ENCODE measurements at places on chromosomes 12 and 14.

DNA sequence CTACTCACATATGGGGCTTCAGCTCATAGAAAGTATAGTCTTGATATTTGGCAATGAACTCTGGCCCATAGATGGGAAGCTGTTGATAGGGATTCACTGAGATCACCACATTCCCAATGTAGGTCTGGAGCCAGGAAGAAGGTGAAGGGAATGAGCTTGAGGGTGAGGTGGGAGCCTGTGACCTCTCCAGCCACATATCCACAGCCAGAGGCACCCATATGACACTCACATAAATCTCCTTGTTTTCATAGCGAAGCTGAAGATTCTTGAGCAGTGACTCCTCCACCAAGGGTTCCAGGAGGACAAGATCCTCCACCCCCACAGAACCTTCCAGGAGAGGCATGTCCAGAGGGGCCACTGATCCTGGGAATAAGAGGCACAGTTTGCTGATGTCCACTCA is 1.9 kb downstream of the MYO1A start:
- DNase-seq = no peak

DNA sequence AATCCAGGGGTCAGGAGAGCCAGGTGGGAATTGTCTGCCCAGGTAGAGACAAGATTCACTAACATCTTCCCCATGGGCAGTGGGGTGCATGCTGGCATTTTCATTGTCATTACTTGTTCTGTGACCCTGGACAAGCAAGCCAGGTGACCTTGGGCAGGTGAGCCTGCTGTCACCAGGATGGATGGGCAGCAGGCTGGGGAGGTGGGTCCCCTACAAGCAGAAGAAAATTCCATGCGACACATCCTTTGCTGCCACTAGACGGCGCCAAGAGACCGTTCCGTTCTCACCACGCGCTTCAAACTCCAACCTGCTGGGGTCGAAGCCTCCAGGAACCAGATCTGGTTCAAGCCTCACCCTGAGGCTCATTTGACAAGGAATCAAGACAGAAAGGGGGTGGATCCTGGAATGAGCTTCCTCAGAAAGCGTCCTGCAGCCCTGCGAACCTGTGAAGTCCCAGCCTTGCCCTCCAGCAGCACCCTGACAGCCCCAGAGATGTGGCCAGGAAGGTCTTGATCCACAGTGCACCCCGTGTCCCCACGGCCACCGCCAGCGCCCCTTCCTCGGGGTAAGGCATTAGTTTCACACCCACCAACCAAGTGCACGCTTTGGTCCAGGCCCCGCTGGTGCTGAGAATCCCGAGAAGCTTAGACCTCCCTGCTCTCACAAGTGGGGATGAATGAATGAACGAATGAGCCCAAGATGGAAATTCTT is 3.2 kb upstream of the DYNC1H1 start:
- peak; percentile 39 for DNase-seq

DNA sequence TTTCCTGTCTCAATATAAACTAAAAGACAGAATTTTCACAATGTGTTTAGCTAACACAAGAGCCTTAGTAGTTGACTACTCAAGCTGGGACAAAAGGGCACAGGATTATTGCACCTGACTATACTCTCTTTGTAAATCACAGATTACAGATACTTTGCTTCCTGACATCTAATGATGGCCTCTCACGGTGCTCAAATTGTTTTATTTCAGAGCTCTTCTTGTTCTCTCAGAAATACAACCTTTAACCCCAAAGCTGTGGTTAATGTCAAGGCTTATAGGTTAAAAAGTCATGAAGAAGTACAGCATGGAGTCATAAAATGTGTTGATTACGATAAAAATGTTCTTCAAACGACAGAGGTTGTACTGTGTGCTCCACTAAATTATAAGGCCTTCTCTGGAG is 89.9 kb upstream of the CPNE8 start:
- no peak for DNase-seq

DNA sequence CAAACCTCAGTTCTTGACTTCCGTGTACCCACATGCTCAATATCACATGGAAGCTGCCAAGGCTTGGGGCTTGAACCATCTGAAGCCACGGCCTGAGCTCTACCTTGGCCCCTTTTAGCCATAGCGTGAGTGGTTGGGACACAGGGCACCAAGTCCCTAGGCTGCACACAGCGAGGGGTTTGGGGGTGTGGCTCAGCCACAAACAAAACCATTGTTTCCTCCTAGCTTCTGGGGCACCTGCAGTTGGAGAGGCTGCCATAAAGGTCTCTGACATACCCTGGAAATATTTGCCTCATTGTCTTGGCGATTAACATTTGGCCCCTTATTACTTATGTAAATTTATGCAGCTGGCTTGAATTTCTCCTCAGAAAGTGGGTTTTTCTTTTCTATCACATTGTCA is 628.6 kb downstream of the NRXN3 start:
- no peak for DNase-seq

DNA sequence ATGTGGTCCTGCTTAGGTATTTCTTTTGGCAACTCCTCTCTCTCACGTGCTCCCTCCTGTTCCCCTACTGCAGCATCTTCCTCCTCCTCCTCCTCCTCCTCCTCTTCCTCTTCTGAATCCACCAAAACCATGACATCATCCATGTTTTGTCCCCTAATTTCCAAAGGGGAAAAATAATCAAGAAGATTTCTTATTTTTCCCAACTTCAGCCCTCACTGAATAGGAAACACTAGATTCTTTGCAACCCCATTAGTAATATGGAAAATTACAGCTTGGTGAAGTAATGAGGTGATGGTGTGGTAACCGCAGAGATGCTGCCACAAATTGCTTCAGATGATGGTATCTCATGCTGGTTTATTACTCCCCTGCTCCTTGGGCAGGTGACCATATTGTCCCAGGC is 7.5 kb upstream of the WSB2 start:
- no peak for DNase-seq

- DNase-seq = no peak
Observed at GRCh38 chr14:90743425-90743824, 72.8 kb downstream of the TTC7B start.

- no peak for DNase-seq
Observed at GRCh38 chr12:95546491-95546813, 4.8 kb downstream of the USP44 start.

DNA sequence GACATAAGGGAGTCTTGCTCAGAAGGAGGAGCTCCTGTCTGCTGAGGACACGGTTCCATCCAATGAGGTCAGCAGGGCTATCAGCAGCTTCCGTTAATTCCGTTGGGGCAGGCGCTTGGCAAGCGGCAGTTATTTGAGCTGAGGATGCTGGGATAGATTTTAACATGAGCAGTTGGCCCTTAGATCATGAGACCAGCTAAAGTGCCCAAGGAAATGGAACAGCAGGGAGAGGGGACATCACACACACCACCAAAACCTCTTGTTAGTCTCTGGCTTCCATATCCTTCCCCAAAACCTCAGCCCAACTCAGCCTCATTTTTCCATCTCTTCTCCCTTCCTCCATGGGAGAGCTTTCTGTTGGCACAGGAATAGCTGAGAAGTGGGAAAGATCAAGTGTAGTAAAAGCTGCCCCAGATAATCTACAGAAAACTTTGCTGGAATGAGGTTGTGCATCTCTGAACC is 138.7 kb upstream of the PZP start:
- DNase-seq = no peak

DNA sequence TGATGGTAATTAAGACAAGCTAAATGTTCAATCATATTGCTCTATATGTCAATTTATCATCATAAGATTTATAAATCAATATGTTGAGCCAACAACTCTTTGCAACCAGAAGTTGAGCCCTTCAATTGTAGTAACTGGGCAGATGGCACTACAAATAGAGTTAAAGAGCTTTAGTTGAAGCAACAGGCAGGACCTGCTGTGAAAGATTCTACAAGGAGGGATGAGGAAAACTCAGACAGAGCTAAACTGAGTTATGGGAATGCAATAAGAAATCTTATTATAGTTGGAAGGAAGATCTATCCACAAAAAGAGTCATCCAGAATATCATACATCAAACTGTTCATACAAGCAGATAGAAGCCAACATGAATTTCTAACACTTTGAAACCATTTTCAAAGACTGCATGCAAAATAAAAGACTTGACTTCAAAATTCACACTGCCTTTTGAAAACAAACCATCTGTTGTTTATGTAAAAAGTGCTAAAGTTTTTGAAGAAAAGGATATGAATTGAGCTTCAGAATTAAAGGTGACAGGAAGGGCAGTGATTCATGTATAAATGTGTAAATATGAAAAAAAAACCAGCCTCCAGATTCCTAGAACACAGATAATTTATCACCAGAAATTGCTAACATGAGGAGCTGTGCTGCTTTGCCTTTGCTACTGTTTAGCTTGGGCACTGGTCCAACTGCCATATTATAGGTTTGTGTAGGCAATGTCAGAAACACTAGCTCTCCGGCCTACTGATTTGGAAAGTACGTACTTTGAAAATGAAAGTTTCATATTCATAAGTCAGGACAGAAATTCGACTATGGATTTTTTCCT is 133.2 kb downstream of the SLC35F4 start:
- no peak for DNase-seq

GRCh38 chr12:123836292-123836691 is 74.2 kb downstream of the DNAH10 start:
- DNase-seq = no peak

DNA sequence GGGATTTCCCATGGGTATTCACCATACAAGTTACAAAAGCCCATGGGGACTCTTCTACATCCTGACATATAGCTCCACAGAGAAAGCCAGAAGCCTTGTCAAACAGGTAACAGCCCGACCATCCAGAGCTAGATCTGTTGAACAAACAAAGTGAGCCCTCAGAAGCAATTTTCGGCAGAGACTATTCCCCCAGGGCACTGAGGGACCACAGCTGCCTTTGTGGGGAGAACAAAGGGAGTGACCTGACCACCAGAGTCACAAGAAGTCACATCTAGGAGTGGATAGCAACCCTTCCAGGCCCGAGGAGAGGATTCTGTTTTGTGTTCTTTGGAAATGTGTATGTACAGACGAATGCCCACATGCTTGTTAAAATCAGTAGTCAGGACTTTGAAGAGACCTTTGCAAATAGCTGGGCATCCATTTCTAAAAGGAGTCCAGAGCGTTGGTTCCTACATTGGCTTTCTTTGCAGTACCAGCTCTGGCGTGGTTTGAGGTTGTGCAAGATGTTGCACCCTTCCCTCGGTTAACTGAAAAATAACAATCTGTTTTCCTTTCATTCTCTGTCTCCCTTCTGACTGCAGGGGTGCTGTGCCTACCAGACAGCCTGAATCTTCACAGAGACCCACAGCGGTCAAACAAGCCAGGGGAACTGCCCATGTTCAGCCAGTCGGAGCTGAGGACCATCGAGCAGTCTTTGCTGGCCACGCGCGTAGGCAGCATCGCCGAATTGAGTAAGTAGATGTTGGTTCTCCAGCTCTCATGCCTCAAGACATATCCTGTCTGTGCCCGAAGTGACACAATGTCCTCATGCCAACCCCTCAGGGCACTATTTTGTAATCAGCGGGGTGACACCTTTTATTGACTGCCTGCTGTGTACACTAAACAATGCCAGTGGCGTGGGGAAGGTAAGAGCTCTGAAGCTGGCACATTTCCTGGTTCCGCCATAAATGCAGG is 165.4 kb upstream of the PWP1 start:
- no peak for DNase-seq

GRCh38 chr12:93130366-93131054 is 201.4 kb upstream of the EEA1 start:
- no peak for DNase-seq

DNA sequence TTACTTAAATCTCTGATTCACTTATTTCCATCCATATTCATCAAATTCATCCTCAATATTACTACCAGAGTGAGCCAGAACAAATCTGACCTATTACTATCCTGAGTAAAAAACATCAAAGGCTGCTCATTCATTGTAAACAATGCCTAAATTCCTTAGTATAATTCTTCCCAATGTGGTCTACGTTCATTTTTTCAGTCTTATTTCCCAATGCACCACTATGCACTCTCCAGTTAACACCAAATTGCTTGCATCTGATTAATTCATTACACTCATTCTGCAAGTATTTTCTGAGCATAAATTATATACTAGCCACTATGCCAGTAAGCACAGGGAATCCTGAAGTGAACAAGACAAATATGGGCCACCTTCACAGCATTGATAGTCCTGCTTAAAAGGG is 110.0 kb downstream of the EPS8 start:
- no peak for DNase-seq

GRCh38 chr14:64467101-64467500 is 1.8 kb downstream of the AKAP5 start:
- DNase-seq = no peak

DNA sequence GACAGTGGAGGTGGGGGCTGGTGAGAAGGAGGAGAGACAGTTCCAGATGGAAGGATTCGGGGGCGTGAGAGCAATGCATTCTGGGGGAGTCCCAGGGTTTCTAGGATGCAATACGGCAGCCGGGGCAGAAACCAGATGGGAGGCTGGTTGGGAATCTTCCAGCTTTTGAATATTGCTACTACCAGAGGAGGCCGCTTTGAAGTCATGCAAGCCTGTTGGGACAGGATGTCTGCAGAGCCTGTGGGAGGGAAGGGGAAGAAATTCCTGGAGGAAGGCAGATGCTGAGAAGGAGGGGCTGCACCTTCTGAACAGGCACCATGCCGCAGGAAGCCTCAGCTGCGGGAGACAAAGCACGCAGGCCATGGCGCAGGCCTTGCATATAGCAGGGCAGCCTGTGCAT is 105.4 kb downstream of the APAF1 start:
- DNase-seq = no peak

- DNase-seq = no peak
Observed at GRCh38 chr12:12885096-12885792, 6.1 kb upstream of the GPRC5A start.

DNA sequence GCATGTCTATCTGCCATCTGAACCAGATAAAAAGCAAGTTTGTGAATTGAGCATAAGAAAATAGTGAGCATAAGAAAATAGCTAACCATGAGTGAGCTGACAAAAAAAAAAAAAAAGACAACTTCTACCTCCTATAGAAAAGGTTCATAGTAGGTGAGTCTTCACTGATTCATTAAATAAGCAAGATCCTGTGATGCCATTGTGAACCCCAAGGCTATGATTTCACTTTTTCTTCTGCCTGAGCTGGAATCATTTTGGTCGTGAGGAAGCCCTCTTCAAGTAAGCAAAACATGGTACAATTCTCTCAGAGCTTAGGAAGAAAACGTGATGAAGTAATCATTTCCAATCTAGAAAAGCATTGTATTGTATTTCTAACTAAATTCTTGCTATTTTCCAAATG is 1.2 kb downstream of the PIK3C2G start:
- DNase-seq = no peak

- DNase-seq = no peak
Observed at GRCh38 chr12:61487728-61488127, 772.5 kb upstream of the USP15 start.

DNA sequence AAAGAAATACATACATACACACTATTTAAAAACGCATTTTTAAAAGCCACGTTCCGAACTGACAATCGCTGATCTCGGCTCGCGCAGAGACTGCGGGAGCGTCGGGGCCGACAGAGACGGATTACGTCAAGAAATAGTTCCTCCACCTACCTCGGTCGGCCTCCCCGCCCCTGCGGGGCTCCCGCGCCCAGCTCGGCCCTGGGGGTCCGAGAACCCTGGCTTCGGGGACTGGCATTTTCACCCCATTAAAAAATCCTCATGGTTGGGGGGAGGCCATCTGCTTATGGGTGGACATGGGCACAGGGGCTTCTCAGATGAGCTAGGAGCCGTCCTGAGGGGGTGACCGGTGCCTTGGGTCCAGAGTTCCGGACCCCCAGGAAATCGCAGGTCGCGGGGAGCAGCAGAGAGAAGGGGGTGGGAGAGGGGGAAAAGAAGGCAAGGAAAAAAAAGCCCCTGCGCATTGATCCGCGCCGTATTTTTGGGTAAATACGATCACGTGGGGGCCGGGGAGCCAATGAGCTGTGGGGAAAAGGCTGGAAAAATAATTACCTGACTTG is 324 bp upstream of the HOXC9 start:
- DNase-seq = no peak

GRCh38 chr14:71931492-71932228 is 569 bp upstream of the RGS6 start:
- DNase-seq = no peak

GRCh38 chr12:33277376-33277775 is 162.2 kb downstream of the SYT10 start:
- DNase-seq = no peak

All from NCI-H1436 treated with DMSO at 0.1 percent for 48 hours (cell line).